ENCODE measurements at places on chromosomes 1 and 21.
A peak's percentile ranks its signal among the peaks of the same experiment; 100 is the strongest.

- no peak for DNase-seq
Observed at GRCh38 chr1:22506130-22506692, 54.6 kb downstream of the ZBTB40 start.

DNA sequence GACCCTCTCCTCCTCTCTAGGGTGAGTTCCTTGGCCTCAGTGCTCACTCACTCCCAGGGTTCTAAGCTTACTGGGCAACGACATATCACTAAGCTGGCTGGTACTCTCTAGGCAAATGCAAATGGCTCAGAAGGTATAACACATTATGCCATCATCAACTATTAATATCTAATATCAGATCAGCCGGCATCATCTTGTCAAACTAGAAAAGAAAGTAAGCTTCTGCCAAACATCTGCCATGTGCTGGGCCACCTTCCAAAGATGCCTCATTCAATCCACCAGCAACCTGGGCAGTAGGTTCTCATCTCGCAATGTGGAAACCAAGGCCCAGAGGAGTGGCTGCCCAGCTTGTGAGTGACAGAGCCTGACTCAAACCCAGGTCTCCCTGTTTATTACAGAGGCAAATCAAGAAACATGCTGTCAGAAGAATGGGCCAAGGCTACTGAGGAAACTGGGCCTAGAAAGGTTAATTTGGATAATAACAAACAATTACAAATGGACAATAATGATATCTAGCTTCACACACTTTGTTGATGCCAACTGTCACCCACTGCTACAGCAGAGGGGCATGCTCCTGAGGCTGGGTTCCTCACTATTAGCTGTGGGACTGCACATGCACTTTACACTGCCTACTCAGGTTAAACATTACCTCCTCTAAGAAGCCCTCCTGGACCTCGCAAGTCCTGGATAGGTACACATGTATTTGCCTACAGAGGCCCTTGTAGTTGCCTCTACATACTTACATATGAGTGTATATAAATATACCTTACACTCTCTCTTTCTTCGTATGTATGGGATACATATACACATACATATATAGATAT is 183.3 kb upstream of the JUN start:
- no peak for DNase-seq

- DNase-seq: no peak
Observed at GRCh38 chr1:109467301-109467777, 993 bp downstream of the SYPL2 start.

- DNase-seq: no peak
Observed at GRCh38 chr1:174971902-174972301, 27.8 kb upstream of the CACYBP start.

DNA sequence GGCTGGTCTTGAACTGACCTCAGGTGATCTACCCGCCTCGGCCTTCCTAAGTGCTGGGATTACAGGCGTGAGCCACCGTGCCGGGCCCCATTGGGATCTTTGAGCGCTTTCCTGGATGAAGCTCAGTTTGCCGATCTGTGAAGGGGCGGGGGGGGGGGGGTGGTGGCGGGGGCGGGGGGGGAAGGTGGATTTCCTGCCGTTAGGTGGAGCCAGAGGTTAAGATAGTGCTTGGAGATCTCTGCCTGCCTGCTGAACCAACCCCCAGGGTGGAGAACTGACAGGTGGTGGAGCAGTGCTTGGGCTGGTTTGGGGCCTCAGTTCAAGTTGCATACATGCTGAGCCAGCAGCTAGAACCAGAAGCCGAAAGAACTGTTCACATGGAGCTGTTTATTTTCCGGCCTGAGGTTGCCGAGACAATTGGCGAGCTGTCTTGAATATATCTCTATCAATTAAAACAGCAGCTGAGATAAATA is 1.7 kb downstream of the TMCC2 start:
- DNase-seq: no peak

DNA sequence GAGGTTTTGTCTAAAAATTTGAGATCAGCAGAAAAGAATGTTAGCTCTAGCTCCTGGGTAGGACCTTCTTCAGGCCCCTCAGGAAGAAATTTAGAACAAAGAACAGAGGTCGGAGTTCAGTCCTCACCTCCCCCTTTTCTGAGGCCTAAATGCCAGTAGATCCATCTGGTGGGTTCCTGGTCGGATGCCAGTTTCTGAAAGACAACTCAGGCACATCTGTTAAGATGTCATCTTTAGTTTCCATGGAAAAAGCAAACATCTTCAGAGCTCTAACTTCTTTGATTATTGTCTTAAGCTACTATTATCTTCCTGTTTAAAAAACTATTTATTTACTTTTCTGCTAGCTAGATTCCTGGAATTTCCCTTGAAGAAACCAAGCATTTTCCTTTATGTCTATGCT is 37.1 kb upstream of the USP25 start:
- DNase-seq: no peak

DNA sequence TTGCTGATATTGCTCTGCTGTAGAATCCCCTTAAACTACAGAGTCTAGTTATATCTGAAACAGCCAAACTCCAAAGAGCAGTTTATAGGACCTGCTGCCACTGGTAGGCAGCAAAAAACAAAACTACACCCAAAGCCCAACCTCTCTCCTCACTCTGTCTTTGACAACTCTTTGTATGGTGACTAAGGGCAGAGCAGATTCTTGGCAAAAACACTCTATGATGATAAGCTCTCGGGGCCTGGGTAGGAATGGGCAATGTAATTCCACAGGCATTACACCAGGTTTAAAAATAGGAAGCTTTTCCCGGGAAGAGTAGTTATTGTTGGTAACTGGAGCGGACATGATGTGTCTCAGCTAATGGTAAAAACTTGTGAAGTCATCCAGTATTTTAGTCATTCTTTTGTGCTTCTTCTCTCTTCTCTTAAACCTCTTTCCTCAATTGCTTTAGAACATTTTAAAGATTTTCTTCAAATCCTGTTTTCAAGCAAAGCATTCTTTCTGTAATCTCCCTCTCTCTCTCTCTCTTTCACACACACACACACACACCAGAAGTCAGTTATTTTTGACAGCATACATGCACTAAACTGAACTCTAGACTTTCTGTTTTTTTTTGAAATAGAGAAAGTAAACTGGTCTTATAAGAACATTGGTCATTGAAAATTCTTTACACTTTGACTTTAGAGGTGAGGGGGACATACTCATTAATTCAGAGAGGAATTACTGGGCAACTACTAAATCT is 193.5 kb downstream of the PAPPA2 start:
- DNase-seq: no peak

DNA sequence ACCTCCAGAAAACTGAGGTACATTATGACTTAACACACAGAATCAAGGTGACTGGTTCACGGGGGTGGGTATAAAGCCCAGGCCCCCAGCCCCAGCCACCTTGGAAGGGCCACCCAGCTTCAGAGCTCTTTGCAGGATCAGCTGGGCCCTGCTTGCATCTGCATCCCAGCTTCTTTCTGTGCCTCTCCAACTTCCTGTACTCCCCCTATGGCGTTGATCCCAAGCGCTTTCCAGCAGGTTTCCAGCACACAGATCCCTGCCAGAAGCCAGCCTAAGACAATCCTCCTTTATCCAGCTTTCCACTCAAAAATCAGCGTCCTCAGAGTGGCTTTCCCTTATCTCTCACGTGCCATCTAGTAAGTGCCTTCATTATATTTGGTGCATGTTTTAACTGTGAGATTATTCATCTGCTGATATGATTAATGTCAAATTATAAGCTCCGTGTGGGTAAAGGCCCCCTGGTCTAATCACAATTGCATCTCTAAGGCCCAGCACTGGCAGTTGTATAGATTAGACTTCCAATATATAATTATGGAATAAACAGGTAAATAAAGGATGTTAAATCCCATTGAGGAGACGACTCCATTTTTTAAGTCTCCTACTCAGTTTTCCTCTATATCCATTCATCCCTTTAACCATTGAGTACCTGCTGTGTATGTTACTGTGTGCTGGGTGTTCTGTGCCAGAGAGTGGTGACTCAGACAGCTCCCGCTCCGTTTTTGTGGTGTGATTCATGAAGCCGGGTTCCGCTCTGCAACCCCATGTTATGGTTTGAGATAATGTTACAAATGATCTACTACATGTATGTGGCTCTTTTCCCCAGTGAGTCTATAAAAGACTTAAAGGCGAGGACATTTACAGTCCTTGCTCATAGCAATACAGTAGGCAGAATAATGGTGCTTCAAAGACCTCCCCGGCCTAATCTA is 387.6 kb downstream of the PCP4 start:
- DNase-seq: no peak

- DNase-seq: peak; percentile 96
Observed at GRCh38 chr1:92096317-92096716, 16.2 kb downstream of the BTBD8 start.

GRCh38 chr1:181117648-181118449 is 29.3 kb downstream of the IER5 start:
- no peak for DNase-seq

DNA sequence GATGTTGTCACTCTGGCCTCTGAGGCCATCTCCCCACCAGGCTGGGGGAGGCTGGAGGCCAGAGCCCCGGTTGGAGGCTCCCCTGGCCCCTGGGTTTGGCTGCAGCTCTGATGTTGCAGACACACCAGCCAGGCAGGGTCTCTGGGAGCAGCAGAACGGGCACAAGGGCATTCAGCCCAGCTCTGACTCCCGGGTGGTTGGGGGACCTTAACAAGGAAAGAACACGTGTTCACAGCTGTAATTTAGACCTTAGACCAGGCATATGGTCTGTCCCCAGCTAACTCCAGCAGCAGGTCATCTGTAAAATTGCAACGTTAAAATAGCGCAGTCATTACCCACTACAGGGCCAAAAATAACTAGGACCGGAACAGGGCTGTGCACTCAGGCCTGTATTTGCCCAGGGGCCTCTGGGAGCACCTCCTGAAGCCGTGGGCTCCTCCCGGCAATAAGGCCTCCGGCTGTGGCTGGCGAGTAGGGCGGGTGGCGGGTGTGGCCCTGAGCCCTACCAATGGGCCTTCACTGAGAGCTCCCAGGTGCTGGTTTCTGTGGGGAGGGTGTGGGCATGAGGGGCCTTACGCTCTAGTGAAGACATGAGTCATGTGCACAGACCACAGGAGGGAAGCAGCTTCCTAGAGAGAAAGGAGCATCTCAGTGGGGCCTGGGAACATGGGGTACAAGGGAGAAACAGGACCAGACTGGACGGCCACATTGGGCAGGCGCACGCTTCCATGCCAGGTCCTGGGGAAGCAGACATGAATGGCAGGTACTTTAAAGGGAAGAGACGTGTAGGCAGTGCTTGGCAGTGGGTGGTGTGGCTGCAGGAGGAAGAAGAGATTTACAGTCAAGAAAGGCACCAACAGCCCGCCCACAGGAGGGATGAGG is 6.1 kb downstream of the LDLRAP1 start:
- peak; percentile 99 for DNase-seq

DNA sequence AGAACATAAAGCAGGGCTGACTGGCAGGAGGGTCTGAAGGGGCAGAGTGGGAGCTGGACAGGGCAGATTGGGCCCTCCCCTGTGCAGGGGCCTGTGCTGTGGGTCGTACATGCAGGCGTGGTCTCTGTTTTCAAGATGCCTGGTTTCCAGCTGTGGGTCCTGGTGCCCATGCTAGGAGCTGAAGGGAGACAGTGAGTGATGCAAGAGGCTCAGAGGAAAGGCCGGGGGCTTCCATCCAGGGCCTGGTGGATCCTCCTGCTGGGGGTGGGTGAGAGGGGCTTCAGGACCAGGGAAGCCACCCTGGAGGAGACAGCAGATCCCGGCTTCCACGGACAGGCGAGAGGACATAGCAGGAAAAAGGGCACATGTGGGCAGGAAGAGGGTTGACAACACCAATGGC is 349.0 kb upstream of the VAMP3 start:
- DNase-seq: no peak

GRCh38 chr21:32281531-32281930 is 2.7 kb upstream of the MIS18A start:
- DNase-seq: peak; percentile 18

GRCh38 chr21:28754127-28754611 is 238.5 kb downstream of the LTN1 start:
- no peak for DNase-seq

DNA sequence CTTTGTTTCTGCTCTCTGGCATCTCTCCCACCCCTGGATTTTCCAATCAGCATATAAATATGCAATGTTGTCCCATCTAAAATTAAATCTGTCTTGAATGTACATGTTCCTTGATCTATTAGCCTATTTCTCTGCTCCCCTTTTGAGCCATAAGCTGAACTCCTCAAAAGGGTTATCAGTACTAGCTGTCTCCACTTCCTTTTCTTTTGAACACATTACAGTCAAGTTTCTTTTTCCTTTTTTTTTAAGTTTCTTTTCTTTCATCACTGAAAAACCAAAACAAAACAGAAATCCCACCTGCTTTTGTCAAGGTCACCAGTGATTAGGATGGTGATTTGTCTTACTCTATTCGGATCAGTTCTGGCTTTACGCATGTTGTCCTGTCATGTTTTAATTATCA is 29.3 kb downstream of the XCL2 start:
- peak; percentile 45 for DNase-seq

- DNase-seq: peak; percentile 62
Observed at GRCh38 chr1:108896146-108897145, 19.7 kb downstream of the GPSM2 start.

DNA sequence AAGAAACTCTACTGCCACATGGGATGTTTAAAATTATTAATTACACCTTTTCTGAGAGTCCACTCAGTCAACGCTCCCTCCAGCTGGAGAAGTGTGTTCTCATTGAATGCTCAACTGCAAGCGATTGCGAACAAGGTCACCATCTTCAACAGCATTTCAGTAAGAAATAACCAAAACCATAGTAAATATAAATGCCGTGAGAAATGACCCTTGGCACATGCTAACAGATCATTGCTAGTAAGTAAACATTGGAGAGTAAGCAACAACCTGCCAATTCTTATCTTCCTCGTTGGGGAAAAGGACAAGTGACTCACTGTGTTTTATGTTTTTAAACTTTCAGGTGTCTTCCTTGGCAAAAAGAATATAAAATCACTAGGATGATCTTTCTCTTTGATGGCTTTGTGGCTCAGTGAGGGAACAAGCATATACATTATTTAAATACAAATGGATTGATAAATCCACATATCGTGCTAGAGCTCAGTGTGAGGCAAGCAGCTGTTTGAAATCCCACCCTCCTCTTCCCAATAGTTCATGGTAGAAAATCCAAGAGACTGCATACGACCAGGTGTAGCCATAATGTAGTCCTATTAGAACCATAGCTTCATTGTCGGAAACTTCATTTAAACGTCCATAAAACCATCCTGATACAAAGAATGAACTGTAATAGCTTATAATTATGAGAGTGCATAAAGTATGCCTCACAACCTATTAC is 214.6 kb downstream of the GRIK1 start:
- no peak for DNase-seq

GRCh38 chr1:228045405-228045804 is 37.1 kb upstream of the ARF1 start:
- DNase-seq: no peak

GRCh38 chr21:27406300-27407009 is 439.6 kb upstream of the ADAMTS5 start:
- DNase-seq: no peak

DNA sequence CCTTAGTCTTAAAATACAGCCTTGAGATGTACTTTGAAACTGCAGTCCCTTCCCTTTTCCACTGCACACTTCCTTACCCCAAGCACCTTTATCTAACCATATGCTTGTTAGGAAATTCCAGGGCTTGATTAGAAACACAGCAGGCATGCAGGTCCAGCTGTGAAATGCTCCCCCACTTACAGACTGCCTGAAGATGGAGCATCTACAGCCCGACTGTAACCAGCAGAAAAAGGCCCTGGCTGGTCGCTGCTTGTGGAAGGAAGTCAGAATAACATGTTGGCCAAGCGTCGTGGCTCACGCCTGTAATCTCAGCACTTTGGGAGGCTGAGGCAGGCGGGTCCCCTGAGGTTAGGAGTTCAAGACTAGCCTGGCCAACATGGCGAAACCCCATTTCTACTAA is 37.2 kb downstream of the VN1R5 start:
- DNase-seq: no peak

GRCh38 chr1:176838276-176838995 is 326.1 kb downstream of the ASTN1 start:
- no peak for DNase-seq

All from MV-4-11 (cell line).